ENCODE measurements at places on chromosomes 12 and 14.

DNA sequence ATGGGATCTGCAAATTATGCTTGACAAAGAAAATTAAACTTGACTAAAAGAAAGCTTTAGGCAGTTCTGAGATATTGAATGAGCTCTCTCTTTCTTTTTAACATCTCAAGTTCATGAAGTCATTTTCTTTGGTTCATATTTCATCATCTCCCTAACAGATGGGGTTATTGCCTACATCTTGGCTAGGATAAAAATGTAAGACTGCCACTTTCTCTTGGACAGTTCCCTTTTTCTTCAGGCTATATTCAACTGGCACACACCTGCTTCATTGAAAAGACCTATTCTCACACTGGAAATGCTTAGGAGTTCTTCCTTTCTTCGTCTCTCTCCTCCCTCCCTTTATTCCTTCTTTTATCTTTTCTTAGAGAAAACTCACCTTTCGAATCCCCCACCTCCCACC is 355.9 kb upstream of the SEL1L start:
- no peak for DNase-seq

DNA sequence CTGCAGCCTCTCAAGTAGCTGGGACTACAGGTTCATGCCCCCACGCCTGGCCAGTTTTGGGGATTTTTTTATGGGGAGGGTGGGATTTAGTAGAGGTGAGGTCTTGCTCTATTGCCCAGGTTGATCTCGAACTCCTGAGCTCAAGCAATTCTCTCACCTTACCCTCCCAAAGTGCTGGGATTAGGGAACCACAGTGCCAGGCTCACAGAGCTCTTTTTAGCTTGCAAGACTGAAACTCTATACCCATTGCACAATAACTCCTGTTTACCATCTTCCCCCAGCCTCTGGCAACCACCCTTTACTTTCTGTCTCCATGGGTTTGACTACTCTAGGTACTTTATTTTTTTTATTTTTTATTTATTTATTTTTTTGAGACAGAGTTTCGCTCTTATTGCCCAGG is 25.7 kb upstream of the CDK17 start:
- DNase-seq, result no peak

GRCh38 chr12:87238466-87238865 is 790.7 kb downstream of the C12orf50 start:
- no peak for DNase-seq

- no peak for DNase-seq
These were observed 16.3 kb downstream of the CAPZA3 start for GRCh38 chr12:18754124-18754707.

All from urothelium cell line (cell line).